ENCODE measurements at places on chromosomes 4 and X.
A peak's percentile ranks its signal among the peaks of the same experiment; 100 is the strongest.

DNA sequence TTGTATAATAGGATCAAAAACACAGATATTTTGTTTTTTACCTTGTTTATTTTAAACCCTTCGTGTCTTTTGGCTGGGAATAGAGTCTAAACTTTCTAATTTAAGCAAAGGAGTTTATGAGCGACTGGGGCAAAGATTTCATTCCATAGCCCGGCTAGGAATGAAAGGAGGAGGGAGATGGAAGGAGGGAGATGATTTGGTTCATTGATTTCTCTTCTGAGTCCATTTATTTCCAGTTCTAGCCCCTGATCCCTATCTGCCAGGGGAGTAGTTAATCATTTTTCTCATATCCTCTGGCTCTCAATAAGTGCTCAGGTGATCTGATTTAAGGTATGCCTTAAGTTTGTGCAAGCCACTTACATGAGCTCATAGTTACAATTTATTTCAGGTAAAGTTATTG is 120.0 kb downstream of the SPRY1 start:
- DNase-seq: no peak

DNA sequence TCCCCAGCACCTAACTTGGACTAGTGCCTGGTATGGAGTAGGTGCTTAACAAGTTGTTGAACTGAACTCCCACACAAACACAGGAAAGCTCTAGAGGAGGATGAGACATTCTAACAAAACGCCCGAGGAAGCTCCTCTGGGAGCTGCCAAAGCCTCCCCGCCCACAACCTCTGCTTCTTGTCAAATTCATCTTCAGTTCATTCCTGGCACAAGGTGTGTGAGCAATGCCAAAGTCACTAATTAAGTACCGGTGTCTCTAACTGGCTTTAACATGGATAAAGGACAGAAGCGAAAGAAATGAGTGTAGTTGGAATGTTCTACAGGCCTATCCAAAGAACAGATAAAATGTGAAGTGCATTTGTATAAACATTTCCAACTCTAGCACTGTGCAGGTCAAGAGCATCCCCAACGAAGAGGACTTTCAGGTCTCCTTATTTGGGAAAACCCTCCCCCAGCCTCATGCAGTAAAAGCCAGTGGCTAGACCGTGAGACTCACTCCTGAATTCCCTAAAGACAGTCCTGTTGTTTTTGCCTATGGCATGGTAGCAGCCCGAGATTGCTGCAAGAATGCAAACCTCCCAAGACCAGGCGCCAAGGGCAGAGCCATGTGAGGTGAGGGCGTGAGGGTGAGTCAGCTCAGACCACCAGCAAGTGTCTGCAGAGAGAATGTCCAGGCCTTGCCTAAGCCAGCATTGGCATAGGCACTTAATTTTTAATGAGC is 72.2 kb upstream of the KLF3 start:
- DNase-seq: no peak

- DNase-seq: peak; percentile 41
Measured at GRCh38 chr4:13484749-13485221, 645 bp upstream of the RAB28 start.

DNA sequence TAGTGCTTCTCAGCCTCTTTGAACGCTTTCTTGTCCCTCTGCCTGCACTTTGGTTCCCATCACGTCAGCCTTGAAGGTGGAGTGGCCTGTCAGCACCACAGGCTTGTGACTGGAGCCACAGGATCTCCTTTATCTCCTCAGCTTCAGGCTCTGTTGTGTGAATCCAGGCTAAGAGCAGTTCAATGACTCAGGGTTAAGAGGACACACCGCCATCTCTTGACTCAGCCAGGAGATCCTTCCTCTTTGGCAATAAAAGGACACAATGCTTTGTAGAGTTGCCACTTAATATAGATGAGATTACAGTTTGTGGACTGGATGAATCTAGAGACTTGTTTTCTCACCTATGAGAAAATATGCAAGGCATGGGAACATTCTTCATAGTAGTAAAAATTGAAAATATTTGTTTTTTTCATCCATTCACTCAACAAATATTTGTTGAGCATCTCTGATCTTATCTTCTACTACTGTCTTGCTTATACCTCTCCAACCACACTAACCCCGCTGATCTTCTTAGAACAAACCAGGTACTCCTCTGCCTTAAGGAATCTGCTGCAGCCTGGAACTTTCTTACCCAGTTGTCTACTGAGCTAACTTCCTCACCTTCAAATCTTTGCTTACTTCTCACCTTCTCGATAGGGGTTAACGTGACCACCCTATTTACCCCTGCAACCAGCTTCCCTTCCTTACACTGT is 62.3 kb downstream of the UCHL1 start:
- no peak for DNase-seq

DNA sequence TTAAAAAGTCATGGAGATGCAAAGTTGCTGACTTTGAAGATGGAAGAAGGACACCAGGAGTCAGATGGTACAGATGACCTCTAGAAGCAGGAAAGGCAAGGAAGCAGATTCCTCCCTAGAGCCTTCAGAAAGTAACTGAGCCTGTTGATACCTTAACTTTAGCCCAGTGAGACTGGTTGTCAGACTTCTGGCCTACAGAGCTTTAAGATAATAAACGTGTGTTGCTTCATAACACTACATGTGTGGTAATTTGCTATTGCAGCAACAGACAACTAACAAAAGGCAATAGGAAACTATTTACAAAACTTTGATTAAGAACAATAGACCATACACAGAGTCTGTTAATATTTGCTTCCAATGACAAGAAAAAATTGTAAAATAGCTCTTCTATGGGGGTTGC is 102.0 kb upstream of the USP38 start:
- no peak for DNase-seq

GRCh38 chr4:145602129-145602760 is 16.9 kb upstream of the MMAA start:
- no peak for DNase-seq

GRCh38 chr4:152594978-152595925 is 59.4 kb upstream of the FBXW7 start:
- no peak for DNase-seq

DNA sequence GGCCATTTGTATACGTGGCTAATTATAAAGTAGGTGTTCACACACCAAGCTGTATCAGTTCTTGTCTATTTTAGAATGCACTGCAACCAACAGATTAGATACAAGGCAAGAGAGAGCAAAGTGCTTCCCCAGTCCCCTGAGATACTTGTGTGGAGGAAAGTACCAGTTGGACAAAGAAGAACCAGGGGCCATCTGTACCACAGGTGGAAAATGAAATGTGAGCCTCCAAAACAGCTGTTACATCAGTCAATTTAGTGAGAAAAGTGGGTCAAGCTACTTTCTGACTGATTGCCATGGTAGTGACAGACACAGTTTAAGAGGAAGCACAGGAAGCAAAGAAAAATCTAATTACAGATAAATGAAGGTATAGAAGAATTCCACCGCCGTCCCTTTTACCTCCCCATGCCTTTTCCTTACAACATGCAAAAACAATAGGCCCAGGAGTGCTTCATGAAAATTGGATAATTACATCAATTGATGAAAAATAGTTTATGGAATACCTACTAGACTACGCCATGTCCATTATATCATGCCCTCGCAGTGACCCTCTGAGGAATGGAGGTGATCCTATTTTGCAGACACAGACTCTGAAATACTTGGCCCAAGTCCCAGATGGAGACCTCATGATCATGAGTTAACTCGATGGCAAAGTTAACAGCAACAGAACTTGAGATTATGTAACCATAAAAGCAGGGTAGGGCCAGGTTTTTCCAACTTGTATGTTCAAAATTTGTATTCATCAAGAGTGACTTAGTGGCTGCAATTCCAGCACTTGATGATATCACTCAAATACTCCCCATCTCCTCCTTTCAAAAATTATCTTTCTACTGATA is 15.8 kb downstream of the SMPX start:
- DNase-seq: no peak

DNA sequence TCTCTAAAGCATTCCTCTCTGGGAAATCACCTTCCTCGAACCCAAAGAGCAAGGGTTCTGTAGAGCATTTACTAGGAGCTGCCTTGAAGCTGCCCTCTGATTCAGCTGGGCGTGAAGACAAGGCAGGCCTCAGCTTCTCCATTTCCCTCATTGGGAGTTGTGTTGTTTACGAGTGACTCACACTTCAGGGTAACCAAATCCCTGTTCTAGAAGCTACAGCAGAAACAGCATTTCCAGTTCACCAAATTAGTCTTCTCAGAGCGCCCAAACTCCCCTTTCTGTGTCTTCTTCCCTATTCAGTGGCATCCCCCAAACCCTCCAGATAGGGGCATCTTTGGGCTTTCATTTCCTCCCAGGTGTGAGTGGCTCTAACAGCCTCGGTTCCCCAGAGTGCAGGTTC is 863 bp upstream of the XPNPEP2 start:
- no peak for DNase-seq

DNA sequence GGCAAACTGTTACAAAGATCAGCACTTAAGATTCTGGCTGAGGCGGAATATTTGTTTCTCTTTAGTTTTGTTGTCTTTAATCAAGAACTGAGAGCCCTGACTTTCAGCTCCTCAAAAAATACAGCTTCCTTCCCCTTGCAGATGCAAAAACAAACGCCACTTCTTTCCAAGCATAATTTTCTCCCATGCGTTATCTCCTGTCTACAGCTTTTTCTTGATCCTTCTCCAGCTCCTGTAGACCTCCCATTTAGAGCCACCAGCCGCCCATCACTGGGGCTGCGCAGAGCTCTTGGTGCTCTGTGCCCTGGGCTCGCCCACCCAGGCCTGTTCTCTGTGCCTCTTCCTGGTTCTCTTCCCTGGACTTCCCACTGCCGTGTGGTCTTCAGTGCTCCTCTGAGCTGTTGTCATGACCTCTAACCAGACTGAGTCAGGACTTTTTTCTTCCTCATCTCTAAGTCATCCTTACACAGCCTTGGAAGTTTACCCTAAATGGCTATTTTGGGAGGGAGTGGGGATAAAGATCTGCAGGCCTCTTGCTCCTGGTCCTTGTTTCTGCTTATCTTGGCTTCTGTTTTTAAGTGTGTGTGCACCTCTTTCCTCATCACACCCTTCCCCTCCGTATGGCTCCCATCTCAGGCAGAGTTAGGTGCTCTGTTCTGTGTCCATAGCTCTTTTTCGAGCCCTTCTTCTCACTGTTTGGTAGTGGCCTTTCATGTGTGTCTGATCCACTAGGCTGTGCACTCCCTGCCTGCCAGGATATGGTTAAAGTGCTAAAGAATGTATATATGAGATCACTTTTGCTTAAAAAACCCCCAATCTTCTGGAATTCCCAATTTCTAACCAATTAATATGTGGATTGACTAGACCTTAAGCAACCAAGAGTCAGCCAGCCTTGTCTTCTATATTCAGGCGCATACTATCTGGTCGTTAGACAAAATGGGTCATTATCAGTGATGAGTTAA is 122.5 kb downstream of the PTTG2 start:
- no peak for DNase-seq

DNA sequence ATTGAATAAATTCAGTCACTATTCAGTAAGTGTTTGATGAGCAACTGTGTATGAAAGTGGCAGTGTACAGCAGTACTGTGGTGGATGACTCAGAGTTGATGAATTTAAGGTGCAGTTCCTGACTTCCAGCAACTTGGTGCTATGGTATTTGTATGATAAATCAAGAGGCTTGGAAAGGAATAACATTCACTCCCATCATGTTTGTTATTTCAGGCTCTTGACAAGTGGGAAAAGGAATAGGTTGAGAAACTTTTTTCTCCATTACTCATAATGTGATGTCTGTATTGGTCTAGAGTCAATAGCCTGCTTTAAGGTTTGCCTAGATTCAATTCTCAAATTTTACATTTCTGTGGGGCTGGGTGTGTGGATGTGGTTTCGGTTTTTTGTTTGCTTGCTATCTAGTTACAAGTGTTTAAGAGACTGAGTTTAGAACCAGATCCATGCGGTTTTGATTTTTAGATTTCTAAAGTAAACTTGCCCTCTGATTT is 35.1 kb upstream of the CYP2U1 start:
- peak; percentile 20 for DNase-seq

GRCh38 chrX:69932323-69932722 is 117.4 kb downstream of the AWAT2 start:
- DNase-seq: no peak

DNA sequence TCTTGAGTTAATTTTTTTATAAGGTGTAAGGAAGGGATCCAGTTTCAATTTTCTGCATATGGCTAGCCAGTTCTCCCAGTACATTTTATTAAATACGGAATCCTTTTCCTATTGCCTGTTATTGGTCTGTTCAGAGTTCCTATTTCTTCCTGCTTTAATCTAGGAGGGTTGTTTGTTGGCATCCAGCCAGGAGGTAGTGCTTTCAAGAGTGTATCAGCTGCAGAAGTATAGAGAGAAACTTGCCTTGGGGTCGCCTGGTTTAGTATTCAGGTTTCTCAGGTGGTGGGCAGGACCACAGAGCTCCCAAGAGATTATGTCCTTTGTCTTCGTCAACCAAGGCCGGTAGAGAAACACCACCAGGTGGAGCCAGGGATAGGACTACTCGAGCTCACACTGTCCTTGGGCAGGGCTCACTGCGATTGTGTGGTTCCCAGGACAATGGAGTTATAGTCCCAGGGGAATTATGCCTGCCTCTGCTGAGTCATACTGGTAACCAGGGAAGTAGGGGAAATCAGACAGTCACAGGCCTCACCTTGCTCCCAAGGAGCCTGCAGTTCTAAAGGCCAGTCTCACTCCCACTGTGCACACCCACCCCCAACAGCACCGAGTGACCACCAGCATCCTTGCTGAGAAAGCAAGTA is 168.1 kb downstream of the VSIG4 start:
- DNase-seq: no peak

DNA sequence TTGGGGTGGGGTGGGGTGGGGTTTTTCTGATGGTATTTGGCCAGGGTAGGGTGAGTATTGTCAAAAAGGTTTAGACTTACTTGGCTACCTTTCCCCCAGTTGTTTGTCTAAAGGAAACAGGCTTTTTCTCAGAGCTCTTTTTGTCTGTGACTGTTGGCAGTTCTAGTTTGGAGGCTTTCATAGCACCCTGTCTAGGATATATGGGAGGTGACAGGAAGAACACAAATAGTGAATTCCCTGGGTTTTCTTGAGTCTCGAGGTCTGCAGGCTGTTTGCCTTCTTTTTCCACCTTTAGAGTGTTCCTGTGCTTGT is 13.5 kb downstream of the RPS6KA3 start:
- DNase-seq: no peak

GRCh38 chrX:125507119-125507518 is 187.4 kb downstream of the TEX13C start:
- no peak for DNase-seq

DNA sequence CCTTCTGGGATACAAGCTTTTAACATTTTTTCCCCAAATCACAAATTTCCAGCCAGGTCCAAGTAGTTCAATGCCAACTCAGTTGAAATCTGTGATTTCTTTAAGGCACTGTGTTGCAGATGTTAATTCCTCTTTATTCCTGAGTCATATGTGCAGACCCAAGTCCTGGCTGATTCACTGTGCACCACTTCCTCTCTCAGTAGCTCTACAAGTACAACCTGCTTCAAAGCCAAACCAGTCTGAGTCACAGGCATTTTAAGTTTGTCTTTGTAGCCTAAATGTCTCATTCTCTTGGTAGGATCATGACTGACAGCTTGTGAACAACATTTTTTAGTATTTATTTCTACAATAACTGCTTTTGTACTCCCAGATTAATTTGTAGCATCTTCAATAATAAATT is 165.6 kb upstream of the S100G start:
- DNase-seq: peak; percentile 70

DNA sequence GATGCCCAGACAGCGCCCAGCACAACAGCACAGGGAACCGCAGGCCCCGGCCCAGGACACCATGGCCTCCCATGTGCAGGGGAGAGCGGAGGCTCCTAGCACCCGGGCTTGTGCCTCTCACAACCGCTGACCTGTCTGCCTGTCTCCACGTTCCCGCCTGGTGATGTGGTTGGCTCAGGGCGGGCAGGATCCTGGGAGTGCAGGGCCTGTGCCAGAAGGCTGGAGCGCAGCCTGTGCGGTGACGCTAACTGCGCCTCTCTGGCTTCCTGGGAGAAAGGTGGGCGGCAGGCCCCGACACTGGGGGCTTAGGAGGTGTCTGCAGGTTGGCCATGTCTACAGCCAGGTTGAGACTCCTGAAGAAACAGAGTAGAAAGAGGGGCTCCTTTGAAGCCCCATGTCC is 48.7 kb downstream of the CPZ start:
- no peak for DNase-seq

All from activated CD4-positive, alpha-beta T cell treated with anti-CD3 and anti-CD28 coated beads, Interleukin-2, Interleukin-6, amounts not matched to agents 100 ng/mL and 50 ng/mL, durations not matched to agents 16 hours and 8 hours (primary cell).